ENCODE measurements at places on chromosomes 2 and 18.

GRCh38 chr2:41042343-41042742, 590.5 kb upstream of the SLC8A1 start:
- DNase-seq, result no peak

GRCh38 chr18:22282311-22283115, 113.1 kb downstream of the GATA6 start:
- no peak for DNase-seq

GRCh38 chr2:151159109-151159662, 102.5 kb downstream of the RBM43 start:
- no peak for DNase-seq

- no peak for DNase-seq
Measured at GRCh38 chr2:63613391-63613901, 24.7 kb downstream of the MDH1 start.

DNA sequence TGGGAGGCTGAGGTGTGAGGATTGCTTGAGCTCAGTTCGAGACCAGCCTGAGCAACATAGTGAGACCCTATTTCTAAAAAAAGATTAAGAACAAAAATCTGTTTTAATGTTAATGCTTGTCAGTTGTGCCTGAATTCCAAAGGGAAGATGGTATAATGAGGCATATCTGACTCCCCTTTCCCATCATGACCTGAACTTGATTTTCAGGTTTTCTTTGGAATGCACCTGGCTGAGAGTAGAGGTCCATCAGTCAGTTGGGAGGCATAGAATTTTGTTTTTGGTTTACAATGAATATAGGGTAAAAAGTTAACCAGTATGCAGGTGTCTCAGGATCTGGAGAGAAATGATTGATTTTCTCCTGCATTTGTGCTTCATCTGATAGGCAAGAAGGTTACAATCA, 20.4 kb downstream of the RPIA start:
- no peak for DNase-seq

GRCh38 chr2:1101982-1102590, 151.4 kb downstream of the SNTG2 start:
- DNase-seq, result no peak

DNA sequence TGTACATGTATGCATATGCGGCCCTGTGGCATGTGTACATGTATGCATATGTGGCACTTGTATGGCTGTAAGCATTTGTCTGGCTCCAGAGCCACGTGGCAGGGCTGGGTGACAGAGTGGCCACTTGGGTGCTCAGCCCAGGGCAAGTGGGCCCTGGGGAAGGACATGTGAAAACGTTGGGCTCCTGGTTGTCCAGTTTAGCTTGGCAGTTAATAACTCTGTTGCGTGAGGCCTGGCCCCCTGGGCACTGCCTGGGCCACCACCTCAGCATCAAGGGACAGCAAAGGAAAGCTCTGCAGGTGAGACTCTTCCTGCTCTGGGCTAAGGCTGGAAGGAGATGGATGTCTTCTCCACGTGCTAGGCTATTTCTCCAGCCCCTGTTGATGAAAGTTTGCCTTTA, 119.9 kb downstream of the CTIF start:
- no peak for DNase-seq

- no peak for DNase-seq
Measured at GRCh38 chr2:173001664-173002604, 73.7 kb upstream of the MAP3K20 start.

DNA sequence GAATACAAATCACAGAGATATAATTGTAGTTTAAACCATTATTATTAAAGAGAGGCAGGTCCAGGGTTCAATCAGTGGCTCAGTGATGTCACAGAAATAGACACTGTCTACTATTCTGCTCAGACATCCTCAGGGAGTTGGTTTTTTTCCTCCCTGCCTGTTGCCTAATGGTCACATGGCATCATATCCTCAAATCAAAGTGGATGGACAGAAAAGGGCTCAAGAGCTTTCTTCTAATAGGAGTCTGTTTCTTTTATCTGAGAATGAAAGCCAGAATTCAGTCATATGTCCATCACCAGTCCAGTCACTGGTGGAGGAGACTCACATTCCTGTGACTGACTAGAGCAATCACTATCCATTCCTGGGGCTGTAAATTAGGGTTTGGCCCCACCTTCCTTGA, 27.9 kb upstream of the EPC2 start:
- DNase-seq, result no peak

DNA sequence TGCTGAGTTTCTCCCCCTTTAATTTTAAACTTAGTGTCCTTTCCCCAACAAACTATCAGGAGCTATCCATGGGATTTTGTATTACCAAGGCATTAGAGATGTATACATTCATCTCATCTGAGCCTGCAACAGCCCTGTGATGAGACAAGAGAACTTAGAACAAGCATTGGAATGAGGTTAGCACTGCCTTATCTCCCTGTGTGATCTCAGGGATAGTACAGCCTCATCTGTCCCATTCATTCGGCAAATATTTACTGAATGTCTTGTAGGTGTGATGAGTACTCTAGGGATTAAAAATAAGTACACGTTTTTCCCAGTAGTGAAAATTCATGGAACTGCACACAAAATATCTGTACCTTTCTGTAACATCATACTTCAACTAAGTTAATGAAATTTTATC, 45.6 kb downstream of the PAIP2B start:
- DNase-seq, result no peak

DNA sequence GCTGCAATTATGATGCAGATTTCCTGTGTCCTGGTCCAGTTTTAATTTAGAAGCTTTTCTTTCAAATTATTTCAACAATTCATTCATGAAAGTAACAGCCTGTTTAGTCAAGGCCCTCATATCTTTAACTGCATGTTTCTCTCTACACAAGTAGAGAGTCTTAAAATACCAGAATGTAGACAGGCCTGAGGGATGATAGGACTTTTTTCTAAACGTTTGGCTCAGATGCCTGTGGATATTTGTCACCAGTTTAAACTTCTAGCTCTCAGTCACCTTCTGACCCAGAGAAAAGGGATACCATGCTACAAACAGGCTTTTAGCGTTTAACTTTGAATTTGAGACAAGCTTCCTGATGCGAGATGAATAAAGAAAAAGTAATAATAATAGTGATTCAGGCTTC, 15.7 kb downstream of the COL5A2 start:
- no peak for DNase-seq

GRCh38 chr18:23992089-23992940, 22.2 kb upstream of the TTC39C start:
- DNase-seq, result peak; percentile 54

- no peak for DNase-seq
Measured at GRCh38 chr2:77839102-77839501, 316.9 kb upstream of the LRRTM4 start.

- no peak for DNase-seq
Measured at GRCh38 chr18:10201659-10202058, 252.8 kb upstream of the APCDD1 start.

GRCh38 chr2:54353216-54353615, 97.2 kb upstream of the TSPYL6 start:
- no peak for DNase-seq
